A375 (cell line): ENCODE measurements at places on chromosomes 16 and 17. TPM values are rescaled to one million over a fixed set of nuclear protein-coding genes. Genes with fewer than 3 reads are reported as not detected.

The PIK3R5 gene
- not detected in 2 replicates for total RNA-seq

The SNAI3 gene
- 0.16 TPM in 1 of 2 replicates, not detected in the other for total RNA-seq

The CLEC18B gene
- 3.9 and 5.8 TPM in 2 replicates for total RNA-seq

The SOX8 gene
- 0.87 and 1.3 TPM in 2 replicates for total RNA-seq

The SDR42E1 gene
- 0.04 TPM in 1 of 2 replicates, not detected in the other for total RNA-seq

The SOST gene
- total RNA-seq = not detected in 2 replicates

The KLHL10 gene
- not detected in 2 replicates for total RNA-seq

The CLEC3A gene
- 0.11 and 0.15 TPM in 2 replicates for total RNA-seq

The KRT13 gene
- not detected in 2 replicates for total RNA-seq

The EMP2 gene
- 45.9 and 52.7 TPM in 2 replicates for total RNA-seq

The SLC9A5 gene
- total RNA-seq = 2.5 and 2.9 TPM in 2 replicates

The WNT9B gene
- not detected in 2 replicates for total RNA-seq

The MPP3 gene
- total RNA-seq = 12.7 and 19.9 TPM in 2 replicates

The PTX4 gene
- total RNA-seq = not detected in 2 replicates

The KRTAP2-3 gene
- total RNA-seq = 0.29 TPM in 1 of 2 replicates, not detected in the other

The HOXB7 gene
- 9.5 and 13.6 TPM in 2 replicates for total RNA-seq

The CD300H gene
- total RNA-seq = not detected in 2 replicates

The IRF8 gene
- 0.27 TPM in 1 of 2 replicates, not detected in the other for total RNA-seq

The TRAPPC1 gene
- 38.9 and 39.0 TPM in 2 replicates for total RNA-seq

The KRT40 gene
- total RNA-seq = not detected in 2 replicates

The SPOP gene
- total RNA-seq = 31.8 and 41.0 TPM in 2 replicates

The MYH1 gene
- not detected in 2 replicates for total RNA-seq

The VASN gene
- total RNA-seq = 1.6 and 1.9 TPM in 2 replicates

The EVPLL gene
- 0.23 TPM in 1 of 2 replicates, not detected in the other for total RNA-seq

The HS3ST3B1 gene
- total RNA-seq = 1.7 and 4.2 TPM in 2 replicates

The WFDC1 gene
- not detected in 2 replicates for total RNA-seq

The NEUROD2 gene
- total RNA-seq = not detected in 2 replicates

The GP1BA gene
- not detected in 2 replicates for total RNA-seq

The DGKE gene
- total RNA-seq = 0.45 and 0.77 TPM in 2 replicates

The PRSS53 gene
- total RNA-seq = 3.6 and 6.6 TPM in 2 replicates

The UQCRC2 gene
- 92.2 and 102 TPM in 2 replicates for total RNA-seq

The STAT5A gene
- total RNA-seq = 25.4 and 27.8 TPM in 2 replicates

The AATK gene
- total RNA-seq = 2.7 and 3.4 TPM in 2 replicates

The CDR2L gene
- total RNA-seq = 5.5 and 5.7 TPM in 2 replicates

The SDR42E2 gene
- not detected in 2 replicates for total RNA-seq

The MT1G gene
- total RNA-seq = not detected in 2 replicates

The G6PC1 gene
- not detected in 2 replicates for total RNA-seq

The NDE1 gene
- total RNA-seq = 88.6 and 115 TPM in 2 replicates

The ATAD5 gene
- 6.9 and 8.6 TPM in 2 replicates for total RNA-seq

The KRTAP2-1 gene
- not detected in 2 replicates for total RNA-seq

The SALL1 gene
- 9.5 and 12.4 TPM in 2 replicates for total RNA-seq

The ZG16B gene
- total RNA-seq = 0.45 TPM in 1 of 2 replicates, not detected in the other

The TBC1D16 gene
- total RNA-seq = 18.7 and 19.2 TPM in 2 replicates

The CD2BP2 gene
- total RNA-seq = 97.2 and 106 TPM in 2 replicates

The TBC1D3 gene
- not detected in 2 replicates for total RNA-seq

The SYCE1L gene
- 1.3 and 3.3 TPM in 2 replicates for total RNA-seq

The KRT23 gene
- 0.08 TPM in 1 of 2 replicates, not detected in the other for total RNA-seq

The KCNH6 gene
- total RNA-seq = not detected in 2 replicates

The C17orf50 gene
- not detected in 2 replicates for total RNA-seq

The HSPB9 gene
- 0.08 TPM in 1 of 2 replicates, not detected in the other for total RNA-seq

The ANKFN1 gene
- 3.1 and 4.6 TPM in 2 replicates for total RNA-seq

The ATP6V0A1 gene
- total RNA-seq = 22.3 and 26.5 TPM in 2 replicates

The CAMKK1 gene
- 2.1 and 2.2 TPM in 2 replicates for total RNA-seq

The MEOX1 gene
- not detected in 2 replicates for total RNA-seq

The TPSD1 gene
- total RNA-seq = not detected in 2 replicates

The HOXB3 gene
- 11.9 and 13.7 TPM in 2 replicates for total RNA-seq

The ITGAL gene
- total RNA-seq = not detected in 2 replicates

The SOX15 gene
- 0.60 TPM in 1 of 2 replicates, not detected in the other for total RNA-seq

The PIMREG gene
- 38.9 and 40.3 TPM in 2 replicates for total RNA-seq
